NCI-H2081 treated with DMSO at 0.1 percent for 48 hours (cell line): ENCODE measurements at places on chromosomes 2 and 18.
A peak's percentile ranks its signal among the peaks of the same experiment; 100 is the strongest.

DNA sequence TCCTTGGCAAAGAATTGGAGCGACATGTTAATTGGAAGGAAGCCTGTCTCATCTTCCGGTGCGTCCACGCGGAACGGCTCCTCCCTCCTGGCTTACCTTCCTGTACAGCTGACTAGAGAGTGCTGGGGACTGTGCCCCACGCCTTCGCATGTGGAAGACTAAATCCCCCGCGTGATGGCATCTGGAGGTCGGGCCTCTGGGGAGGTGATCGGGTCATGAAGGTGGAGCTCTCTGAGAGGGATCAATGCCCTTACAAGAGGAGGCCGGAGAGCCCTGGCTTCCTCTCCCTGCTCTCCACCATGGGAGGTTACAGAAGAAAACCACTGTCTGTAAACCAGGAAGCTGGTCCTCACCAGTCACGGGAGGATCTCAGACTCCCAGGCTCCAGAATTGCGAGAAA lies 104.1 kb upstream of the OTOS start:
- DNase-seq, result no peak

DNA sequence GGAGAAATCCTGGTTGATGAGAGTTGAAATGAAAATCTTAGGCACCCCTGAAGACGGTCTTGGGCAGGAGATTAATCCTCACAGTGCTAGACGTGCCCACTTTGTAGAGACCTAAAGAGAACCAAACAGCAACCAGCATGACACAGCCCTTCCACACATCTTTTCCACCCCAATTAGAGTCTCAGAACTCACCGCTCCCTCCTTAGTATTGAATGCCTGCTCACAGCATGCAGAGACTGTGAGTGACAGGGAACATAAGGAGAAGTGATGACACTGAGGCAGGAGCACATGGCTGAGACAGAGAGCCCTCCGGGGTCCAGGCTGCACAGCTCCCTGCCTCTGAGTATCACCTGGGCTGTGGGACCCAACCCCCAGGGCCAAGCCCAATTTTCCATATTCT lies 367.6 kb downstream of the EIPR1 start:
- DNase-seq, result no peak

GRCh38 chr18:23240609-23240930 lies 105.3 kb downstream of the CABLES1 start:
- no peak for DNase-seq

DNA sequence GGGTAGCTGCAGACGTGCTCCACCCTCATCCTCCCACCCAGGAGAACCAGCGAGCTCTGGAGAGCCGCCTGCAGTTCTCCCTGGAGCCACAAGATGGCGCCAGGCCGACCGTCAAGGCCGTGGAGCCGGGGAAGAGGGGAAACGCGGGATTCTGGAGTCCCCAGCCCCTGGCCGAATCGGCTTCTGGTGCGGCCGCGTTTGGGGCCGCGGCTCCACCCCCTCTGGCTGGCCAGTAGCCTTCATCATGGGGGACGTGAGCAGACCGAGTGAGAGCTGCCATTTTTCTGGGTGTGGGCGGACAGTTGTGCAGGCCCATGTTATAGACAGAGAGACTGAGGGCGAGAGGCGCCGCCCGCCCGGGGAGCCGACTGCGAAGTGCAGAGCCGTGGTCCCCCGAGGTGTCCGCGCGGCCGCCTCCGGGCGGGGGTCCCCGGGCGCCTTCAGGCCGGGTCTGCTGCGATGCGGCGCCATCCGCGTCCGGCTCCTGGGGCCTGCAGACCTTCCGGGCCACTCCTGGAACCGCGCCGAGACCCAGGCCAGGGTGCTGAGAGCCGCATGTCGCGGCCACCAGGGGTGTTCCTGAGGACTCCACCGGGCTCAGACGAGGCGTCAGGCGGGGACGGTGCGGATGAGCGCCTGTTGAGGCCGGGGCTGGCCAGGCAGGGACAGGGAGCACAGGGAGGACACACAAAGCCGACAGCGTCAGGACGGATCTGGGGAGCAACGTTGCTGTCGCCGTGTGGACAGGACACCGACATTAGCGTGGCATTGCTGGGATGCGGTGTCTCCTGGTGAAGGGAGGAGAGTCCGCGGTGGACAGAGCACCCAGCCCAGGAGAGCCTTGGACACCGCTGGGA lies 418.2 kb upstream of the HS6ST1 start:
- no peak for DNase-seq

- DNase-seq, result no peak
These were observed 38.9 kb downstream of the ADI1 start for GRCh38 chr2:3480352-3481010.

DNA sequence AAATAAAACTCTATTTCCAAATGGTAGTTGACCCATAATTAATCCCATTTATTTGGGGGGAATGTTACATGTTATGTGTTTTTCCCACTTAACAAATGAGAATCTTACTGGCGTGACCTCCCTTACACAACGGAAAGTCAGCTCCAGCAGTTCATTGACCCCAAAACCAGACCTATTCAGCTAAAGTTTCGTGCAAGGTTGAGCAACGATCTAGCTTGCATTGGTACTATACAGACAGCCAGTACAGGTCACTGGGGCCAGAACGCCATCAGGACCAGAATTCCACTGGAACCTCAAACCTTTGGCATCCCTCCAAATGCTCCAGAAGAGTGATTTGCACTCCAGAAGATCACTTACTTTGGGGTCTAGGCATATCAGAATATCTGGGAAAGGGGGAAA lies 6.8 kb upstream of the CTAGE1 start:
- no peak for DNase-seq

GRCh38 chr2:187593098-187593497 lies 38.9 kb upstream of the TFPI start:
- DNase-seq, result no peak

DNA sequence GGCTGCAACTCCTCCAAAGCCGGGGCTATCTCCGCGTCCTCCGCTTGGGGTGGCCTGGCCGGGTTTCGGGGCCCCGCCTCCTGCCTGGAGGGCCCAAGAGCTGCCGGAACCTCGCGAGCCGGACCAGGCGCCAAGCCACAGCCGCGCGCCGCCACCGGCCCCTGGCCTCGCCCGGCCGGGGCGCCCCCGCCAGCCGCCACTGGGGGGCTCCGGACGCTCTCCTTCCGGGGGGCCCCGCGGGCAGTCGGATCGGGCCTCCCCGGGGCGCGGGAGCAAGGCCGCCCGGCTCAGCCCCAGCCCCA lies 17.4 kb upstream of the HAAO start:
- DNase-seq, result no peak

DNA sequence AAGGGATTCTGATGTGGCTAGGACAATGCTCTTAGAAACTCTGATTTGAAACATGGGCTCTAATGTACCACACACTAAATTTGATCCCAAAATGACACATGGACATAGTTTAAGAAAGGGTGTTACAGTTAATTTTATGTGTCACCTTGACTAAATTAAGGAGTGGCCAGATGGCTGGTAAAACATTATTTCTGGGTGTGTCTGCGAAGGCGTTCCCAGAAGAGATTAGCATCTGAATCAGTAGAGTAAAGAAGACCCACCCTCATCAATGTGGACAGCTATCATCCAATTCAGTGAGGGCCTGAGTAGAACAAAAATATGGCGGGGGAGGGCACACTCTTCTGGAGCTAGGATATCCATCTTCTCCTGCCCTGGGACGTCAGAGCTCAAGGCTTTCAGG lies 283.1 kb upstream of the CHAC2 start:
- DNase-seq, result no peak

- no peak for DNase-seq
These were observed 9.6 kb downstream of the DCDC2C start for GRCh38 chr2:3712831-3713503.

GRCh38 chr2:118374974-118375755 lies 286.9 kb downstream of the INSIG2 start:
- no peak for DNase-seq

GRCh38 chr18:25237571-25238267 lies 114.2 kb downstream of the ZNF521 start:
- no peak for DNase-seq

DNA sequence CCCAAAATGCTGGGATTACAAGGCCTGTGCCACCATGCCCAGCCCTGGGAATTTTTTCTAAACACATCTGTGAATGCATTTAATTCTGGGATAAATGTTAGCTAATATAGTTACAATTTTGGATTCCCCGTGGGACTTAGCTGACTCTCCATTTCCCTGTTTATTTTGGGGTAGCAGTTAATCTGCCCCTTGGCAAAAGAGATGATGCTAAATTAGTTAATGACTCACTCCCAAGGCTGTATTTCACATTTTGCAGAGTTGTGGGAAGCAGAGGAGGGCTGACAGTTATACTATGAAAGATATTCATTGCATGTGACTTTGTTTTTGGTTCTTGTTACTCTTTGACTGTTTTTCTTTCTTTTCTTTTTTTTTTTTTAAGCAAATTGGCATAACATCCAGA lies 3.2 kb downstream of the MTHFD2 start:
- no peak for DNase-seq

GRCh38 chr18:48896875-48897511 lies 53.8 kb downstream of the SMAD7 start:
- DNase-seq, result no peak

- DNase-seq, result no peak
These were observed 531.9 kb downstream of the IRS1 start for GRCh38 chr2:226267516-226268289.

DNA sequence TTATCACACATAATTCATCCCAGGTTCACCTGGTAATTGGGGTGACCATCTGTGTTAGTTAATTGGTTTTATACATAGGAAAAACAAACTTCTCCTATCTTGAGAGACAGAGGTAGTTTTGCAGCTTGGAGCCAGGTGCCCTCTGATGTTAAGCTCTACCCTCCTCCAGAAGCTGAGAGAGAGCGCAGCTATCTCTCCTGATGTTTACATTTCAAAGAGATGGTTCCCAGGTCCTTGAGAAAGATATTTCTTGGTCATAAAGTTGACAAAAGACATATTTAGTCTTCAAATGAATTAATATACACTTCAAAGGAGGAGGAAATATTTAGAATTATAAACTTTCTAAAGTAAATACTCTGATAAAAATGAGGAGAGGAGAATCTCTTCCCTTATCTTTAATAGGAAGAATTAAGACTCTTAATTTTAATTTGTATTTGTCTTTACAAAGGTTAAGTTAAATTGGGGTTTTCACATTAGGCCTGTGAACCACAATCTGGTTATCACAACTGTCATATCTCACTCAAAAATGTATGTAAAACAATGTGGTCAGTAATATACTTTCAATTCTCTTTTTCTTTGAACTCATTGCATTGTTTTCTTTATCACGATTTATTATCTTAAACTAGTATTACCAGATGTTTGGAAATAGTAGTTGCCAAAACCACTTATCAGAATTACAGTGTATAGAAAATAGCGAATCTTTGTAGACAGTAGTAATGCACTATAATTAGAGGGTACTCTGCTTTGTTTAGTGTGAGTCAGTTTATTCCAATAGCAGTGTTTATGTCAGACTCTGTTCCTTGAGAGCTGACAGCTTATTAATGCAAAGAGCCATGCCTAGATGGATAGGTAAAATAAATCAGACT lies 26.8 kb downstream of the SERPINB4 start:
- DNase-seq, result peak; percentile 92

GRCh38 chr18:63312737-63313395 lies 6.7 kb downstream of the BCL2 start:
- DNase-seq, result no peak

- no peak for DNase-seq
These were observed 94.2 kb downstream of the HNMT start for GRCh38 chr2:138058427-138058826.

DNA sequence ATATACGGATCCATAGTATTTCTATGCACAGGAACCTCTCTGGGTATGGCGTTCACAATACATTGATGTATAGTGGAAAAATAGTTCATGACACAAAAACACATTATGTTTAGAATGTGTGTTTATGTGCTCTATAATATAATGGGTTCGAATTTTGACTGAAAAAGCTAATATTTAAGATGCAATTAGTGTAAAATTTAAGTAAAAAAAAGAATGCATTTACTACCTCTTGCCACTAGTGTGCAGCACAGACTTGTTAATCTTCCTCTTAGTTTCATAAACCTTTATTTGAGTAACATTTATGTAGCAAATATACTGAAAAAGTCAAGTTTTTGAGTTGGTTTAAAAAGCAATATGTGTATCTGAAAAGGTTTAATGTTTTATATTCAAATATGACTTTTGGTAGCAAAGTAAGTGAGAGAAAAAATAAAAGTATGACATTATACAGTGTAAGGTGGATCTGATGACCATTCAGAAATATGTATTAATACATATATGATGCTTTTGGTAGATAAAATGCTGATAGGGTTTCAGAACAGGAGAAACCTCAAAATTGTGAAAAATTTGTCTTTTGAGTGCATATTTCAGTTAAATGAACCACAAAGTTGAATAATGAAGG lies 49.4 kb downstream of the CCDC102B start:
- peak; percentile 21 for DNase-seq

DNA sequence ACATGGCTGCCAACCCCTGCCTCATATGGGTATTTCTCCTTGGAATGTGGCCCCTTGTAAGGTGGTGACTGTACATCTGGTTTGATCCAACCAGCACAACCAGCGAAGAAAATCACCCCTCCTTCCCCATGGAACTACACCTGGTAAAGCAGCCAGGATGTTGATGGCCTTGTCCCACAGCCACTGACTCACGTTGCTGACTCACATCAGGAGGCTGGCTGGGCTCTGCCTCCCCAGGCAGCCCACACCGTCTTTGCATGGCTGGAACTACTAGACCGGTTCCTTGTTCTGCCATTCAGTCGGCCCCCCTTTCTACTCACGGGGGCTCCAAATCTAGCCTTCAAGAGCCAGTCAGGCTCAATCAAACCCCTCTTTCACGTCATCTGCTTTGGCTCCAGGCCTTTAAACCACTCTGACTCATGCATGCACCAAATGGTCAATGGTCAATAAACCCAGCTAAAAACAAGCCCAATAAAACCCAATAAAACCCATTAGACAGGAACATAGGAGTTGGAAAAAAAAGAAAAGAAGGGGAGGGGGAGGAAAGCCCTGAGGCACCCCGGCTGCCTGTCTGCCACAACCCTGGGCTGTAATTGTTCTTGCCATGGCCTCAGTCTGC lies 114.8 kb downstream of the PLB1 start:
- no peak for DNase-seq
